Activated CD4-positive, alpha-beta memory T cell treated with anti-CD3 and anti-CD28 coated beads, Interleukin-2, amount 10 ng/mL, durations not matched to agents 7 days and 5 days (primary cell): ENCODE measurements at places on chromosomes 7 and 10. TPM values are rescaled to one million over a fixed set of nuclear protein-coding genes. Genes with fewer than 3 reads are reported as not detected.

DNA sequence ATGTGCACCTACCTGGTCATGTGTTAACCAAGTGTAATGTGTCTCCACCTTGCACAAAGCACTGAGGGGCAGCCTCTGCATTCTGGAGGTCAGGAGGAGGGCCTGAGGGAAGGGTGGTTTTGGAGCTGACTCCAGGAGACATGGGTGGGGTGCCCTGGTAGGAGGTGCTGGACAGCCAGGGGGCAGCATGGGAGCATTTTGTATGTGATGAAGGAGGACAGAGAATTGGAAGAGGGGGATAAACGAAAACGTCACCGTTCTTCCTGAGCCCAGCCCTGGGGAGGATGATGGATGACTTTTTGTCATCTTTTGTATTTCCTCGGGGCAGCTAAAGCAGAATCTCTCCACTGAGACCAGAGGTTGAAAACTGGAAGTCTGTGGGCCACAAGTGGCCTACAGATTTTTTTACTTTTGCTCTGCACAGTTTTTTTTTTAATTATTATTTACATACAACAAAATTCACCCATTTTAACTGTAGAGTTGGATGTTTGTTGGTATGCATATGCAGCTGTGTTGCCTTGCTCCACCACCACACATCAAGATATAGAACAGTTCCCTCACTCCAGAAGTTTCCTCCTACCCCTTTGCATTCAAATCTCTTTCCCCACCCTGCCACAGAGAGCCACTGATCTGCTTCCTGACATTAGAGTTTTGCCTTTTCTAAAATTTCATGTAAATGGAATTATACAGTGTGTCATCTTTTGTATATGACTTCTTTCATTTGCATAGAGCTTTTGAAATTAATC lies 242.5 kb downstream of the VTI1A start:
- no peak for DNase-seq

LBX1 gene
- total RNA-seq, result not detected

DNA sequence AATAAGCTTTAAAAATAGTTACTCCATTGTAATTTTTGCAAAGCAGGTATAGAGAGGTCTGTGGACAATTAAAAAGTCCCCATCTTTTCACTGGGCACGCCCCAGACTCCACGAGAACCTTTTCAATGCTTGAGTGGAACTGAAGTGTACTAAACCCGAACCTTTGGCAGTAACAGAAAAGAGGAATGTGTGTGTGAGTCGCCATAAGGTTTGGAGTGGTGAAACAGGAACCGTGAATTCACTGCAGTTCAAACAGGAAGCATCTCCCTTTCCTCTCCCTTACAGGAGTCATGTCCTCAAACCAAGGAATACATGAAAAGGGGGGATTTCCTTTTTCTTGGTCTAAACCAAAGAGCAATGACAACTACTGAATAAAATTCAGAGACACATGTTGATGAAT lies 23.2 kb downstream of the NDUFB2 start:
- DNase-seq, result no peak

GRCh38 chr10:14507176-14507575 lies 176.5 kb upstream of the FRMD4A start:
- no peak for DNase-seq

DNA sequence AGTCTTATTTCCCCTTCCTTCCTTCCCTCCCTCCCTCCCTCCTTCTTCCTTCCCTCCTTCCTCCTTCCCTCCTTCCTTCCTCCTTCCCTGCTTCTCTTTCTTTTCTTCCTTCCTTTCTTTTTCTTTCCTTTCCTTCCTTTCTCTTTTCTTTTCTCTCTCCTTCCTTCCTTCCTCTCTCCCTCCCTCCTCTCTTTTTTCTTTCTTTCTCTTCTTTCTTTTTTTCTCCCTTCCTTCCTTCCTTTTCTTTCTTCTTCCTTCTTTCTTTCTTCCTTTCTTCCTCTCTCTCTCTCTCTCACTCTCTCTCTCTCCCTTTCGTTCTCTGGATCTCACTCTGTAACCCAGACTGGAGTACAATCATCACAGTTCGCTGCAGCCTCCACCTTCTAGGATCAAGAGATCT lies 6.2 kb downstream of the TMEM130 start:
- DNase-seq, result no peak

NPFFR1 gene
- not detected for total RNA-seq
